ENCODE measurements at places on chromosomes 4 and X.

DNA sequence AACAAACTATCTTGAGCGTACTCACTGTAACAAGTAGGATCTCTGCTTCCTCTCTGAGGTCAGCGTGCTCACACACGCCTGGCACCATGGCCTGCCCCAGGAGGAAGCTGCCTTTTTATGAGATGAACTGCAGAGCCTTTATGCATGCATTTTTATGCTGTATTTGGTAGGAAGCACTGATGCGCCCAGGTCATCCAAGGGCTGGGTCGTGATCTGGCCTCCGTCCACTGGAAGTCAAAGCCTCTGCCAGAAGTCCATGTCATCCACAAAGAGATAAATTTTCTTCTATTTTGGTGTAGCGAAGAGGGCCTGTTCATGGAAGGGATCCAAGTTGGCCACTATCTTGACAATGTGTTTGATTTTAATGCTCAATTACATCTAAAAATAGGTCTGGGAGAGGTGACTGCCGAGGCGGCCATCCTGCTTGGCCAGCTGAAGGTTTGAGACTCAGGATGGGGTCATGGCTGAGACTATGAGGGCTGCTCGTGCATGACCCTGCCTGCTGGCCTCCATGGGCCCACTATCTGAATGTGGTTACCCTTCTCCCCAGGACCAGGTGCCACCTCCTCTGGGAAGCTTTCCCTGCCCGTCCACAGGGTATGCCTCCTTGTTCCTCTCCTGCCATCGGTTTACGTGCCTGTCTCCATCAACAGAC, 50.3 kb downstream of the HTRA3 start:
- no peak for DNase-seq

DNA sequence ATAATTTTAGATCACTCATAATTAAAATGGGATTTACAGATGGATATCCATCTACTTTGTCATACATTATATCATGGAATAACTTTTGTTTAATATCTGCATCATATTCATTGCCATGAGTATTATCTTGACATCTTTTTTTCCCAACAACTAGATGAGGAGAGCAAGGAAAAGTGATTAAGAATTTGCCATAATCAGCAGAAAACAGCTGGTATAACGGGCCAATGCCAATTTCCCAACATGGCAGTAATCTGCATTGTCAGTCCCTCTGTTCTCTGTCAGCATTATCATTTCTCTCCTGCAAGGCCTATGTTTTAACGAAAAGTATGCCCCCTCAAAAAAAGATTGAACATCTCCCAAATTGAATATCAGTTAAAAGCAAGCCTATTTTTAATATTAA, 314.0 kb downstream of the FRMPD4 start:
- DNase-seq = no peak

DNA sequence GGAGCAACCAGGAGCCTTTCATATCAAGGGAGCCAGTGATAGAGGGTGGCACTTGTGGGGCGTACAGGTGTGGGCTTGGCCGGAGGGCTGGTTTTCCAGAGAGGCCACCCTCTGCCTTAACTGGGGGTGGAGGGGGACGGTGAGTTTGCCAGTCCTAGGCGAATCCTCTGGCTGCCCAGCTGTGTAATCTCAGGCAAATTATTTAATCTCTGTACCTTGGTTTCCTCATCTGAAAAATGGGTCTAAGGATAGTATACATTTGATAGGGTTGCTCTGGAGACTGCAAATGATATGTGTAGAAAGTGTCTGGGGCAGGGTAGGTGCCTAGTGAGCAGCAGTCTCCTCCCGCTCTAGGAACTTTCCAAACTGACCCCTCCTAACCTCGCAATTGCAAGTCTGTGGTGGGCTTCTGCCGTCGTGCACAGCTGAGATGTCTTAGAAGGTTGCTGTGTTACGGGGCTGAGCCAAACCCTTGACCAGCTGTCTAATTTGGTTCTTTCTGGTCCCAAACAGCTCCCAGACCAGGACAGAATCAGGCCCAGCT, 3.8 kb upstream of the CXCR3 start:
- no peak for DNase-seq

DNA sequence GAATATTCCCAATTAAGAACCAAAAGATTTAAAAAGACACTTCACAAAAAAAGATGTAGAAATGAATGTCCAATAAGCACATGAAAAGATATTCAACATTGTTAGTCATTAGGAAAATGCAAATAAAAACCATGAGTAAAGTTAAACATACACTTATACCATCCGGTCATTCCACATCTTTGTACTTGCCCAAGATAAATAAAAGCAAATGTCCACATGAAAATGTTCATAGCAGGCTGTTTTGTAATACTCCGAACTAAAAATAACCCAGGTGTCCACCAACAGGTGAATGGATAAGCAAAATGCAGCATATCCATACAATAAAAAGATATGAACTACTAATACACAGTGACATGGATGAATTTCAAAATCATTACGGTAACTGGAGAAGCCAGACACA, 28.6 kb upstream of the ZCCHC4 start:
- DNase-seq = no peak

- no peak for DNase-seq
Measured at GRCh38 chrX:34426334-34426733, 230.8 kb downstream of the TMEM47 start.

GRCh38 chr4:26822546-26822945, 38.1 kb upstream of the STIM2 start:
- no peak for DNase-seq

GRCh38 chr4:168715896-168716295, 219.0 kb downstream of the PALLD start:
- no peak for DNase-seq

DNA sequence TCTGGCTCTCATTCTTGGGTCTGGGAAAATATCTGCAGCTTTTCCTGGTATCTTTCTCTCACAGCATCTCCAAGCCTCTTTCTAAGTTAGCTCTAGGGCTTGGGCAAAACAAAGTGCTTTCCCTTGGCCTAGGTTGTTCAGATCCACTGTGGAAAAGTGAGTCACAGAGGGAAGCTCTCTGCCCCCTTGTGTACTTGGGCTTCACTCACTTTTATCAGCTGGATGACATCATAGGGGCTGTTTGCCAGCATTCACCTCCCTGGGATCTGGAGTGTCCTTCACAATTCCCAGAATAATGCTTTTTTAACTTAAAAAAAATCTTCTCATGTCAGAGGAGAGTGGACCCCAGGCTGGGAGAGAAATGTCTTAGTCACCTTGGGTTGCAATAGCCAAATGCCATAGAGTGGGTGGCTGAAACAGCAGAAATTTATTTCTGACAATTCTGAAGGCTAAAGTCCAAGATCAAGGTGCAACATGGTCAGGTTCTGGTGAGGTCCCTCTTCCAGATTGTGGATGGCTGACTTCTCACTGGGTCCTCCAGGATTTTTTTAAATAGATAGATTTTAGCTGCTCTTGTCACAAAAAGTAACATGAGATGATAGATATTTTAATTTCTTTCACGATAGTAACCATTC, 247.8 kb downstream of the SH2D1A start:
- no peak for DNase-seq

GRCh38 chr4:7068883-7069282, 1.0 kb upstream of the GRPEL1 start:
- DNase-seq = no peak

- DNase-seq = no peak
Measured at GRCh38 chrX:118510111-118510510, 14.5 kb downstream of the DOCK11 start.

- no peak for DNase-seq
Measured at GRCh38 chr4:36111172-36111571, 133.1 kb downstream of the ARAP2 start.

DNA sequence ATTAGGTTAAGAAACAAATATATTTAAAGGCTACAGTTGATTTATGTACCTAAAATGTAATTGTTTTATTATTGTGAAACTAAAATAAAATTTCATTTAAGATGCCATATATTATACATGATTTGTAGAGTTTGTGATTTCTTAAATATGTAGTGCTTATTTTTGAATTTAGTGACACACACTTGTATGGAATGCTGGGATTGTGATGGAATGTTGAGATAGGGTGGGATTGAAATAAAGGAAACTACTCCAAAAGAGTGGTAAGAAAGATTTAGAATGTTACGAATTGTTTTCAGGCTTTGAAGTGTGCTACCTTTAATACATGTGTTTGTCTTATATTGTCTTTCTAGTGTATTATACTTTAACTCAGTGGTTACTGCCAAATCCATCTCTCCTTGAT, 330.3 kb upstream of the PITX2 start:
- DNase-seq = no peak

- no peak for DNase-seq
Measured at GRCh38 chr4:88659055-88659889, 38.4 kb downstream of the NAP1L5 start.

GRCh38 chrX:150162141-150162540, 201.0 kb upstream of the MAMLD1 start:
- no peak for DNase-seq

DNA sequence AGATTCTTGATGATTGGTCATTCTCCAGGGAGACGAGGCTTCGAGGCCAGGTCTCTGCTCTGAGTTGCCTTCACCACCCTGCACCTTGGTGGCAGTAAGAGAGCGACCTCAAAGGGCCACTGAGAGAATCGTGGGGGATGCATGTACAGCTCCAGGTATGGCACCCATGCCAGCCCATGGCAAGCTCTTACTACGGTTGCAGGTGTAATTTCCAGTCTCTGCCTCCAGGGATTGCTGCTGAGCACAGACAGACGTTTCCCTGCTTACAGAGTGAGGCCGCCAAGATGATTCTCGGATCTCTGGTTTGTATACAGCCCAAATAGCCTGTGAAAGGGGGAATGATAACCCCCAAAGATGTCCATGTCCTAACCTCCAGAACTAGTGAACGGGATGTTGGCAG, 16.3 kb upstream of the DRD5 start:
- DNase-seq = no peak

DNA sequence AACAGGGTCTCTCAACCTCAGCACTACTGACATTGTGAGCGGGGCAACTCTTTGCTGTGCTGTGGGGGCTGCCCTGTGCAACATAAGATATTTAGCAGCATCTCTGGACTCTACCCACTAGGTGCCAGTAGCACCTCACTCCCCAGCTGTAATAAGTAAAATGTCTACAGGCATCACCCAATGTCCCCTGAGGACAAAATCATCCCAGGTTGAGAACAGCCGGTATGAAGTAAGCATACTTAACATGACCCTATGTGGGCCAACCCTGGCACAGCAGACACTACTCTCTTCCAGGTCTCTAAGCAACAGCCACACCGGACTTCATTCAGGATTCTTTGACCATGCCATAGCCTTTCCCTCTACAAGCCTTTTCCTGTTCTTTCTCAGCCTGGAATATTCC, 10.5 kb upstream of the MGST2 start:
- DNase-seq = no peak

GRCh38 chrX:71615954-71616353, 2.4 kb downstream of the CXCR3 start:
- no peak for DNase-seq

DNA sequence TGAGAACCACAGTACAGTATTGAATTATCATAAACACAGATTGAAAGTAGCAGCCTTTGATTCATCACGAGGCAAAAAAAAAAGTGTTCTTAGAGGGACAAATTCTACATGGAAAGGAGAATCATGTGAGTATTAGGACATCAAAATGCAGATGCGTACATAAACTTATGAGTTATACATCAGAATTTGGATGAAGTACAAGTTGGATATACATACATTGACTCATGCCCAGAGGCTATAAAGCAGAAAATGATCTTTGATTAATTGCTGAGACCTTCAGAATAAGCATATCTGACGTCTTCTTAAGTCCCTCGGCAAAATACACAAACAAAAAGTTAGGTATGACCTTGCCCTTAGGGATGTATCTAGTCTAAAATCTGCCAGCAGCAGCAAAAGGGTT, 206.4 kb downstream of the LDB2 start:
- DNase-seq = no peak

GRCh38 chr4:130648570-130648969, 1552.6 kb downstream of the C4orf33 start:
- DNase-seq = no peak

GRCh38 chr4:149951152-149951900, 126.9 kb upstream of the DCLK2 start:
- no peak for DNase-seq

Data from stimulated activated CD8-positive, alpha-beta memory T cell treated with anti-CD3 and anti-CD28 coated beads, Interleukin-4, amount 100 ng/mL, for 1 hour (primary cell).